Stimulated activated CD4-positive, alpha-beta T cell treated with anti-CD3 and anti-CD28 coated beads, Interleukin-2, amount 100 ng/mL, for 24 hours (primary cell): ENCODE measurements at places on chromosomes 11 and 22.

DNA sequence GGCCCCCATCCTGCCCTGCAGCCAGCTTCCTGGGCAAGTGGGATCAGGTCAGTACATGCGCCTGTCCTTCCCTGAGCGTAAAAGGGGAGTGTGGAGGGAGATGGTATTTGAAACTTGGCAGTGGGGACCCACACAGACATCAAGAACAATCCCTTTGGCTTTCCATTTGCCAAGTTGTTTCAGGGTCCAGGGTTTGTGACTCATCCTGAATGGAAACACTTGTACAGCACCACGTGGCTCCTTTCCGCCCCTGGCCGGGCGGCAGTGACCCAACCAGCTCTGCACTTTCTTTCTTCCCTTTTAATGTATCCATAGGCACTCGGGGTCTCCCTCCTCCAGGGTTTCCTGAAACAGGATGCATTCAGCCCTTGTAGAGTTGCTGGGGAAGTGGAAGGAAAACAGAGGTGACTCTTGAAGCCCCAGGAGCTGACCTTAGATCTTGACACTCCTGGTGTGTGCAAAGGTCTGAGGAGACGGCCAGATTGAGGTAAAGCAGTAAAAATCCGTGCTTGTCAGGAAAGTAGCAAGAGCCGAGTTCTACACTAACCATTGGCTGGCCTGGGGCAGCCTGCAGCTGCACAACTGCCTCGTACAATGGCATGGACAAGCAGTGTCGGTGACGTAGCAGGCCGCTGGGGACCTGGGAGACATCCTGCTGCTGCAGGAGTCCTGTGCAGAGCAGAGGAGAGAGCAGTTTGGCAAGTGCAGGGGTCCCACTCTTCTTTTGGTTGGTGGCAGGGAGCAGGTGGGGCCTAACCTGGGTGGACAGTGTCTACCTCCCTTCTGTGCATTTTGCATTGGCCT lies 189.8 kb downstream of the SNX19 start:
- DNase-seq, result no peak

DNA sequence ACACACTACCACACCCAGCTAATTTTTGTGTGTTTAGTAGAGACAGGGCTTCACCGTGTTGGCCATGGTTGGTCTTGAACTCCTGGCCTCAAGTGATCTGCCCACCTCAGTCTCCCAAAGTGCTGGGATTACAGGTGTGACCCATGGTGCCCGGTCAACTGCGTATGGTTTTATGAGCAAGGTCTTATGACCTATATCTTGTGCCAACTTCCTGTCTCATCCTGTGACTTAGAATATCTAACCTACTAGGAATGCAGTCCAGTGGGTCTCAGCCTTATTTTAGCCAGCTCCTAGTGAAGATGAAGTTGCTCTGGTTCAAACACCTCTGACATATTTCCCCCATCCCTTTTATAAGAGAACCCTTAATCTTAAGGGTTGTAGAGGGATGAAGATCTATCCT lies 66.1 kb upstream of the OR5AN1 start:
- no peak for DNase-seq

- DNase-seq, result no peak
These were observed 10.6 kb downstream of the ELF5 start for GRCh38 chr11:34502949-34503348.

DNA sequence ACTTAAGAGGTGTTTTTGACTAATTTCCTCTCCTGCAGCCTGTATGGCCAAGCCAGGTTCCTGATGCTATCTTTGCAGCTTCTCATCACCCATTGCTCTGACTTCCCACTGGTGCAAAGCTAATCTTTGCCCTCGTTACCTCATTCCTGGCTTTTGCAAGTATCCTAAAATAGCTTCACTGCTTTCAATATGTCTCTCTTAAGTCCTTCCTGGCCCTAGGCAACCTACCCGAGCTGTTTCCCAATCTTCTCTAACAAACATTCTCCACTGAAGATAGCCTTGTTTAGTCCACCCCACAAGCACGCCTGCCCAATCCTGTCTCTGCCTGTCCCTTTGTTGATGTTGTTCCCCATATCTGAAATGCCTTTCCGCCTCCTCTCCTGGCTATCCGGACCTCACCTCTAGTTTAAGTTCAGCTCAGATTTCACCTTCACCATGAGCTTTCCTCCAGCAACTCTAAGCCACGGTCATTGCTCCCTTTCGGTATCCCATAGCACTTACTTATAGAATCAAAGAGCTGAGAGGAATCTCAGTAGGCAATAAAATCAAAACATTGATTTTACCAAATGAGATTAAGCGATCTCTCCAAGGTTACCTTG lies 30.1 kb upstream of the CECR2 start:
- no peak for DNase-seq

GRCh38 chr11:71402878-71403277 lies 45.3 kb downstream of the DHCR7 start:
- no peak for DNase-seq

DNA sequence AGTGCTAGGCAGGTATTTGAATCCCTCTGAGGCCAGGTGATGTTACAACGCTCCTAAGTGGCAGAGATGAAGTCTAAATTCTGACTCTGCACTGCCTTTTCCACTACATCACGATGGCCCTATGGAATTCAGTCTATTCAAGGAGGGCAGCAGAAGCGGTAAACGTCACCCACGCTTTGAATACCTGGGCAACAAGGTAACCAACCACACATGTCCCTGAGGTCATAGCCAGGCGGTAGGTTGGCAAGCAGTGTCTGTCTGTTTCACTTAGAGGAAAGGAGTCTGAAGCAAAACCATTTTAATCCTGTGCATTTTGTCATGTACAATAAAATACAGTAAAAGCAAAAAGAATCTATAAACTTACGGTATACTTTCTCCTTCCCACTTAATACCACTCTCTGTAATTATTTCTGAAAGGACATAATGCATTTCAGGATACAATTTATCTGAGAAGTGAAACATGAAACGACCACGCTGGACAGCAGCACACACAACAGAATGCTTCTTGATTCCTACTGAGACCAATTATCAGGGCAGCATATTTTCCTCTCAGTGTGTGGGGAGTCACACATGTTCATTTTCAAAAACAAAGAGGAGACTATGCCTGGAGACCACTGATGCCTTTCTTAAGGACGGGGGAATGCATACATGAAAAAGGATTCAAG lies 51.3 kb downstream of the PRDM10 start:
- no peak for DNase-seq

GRCh38 chr11:85762226-85762625 lies 48.7 kb downstream of the SYTL2 start:
- no peak for DNase-seq

GRCh38 chr11:131662993-131663392 lies 292.6 kb downstream of the NTM start:
- DNase-seq, result no peak

GRCh38 chr11:121368364-121369240 lies 76.0 kb downstream of the SC5D start:
- DNase-seq, result no peak

DNA sequence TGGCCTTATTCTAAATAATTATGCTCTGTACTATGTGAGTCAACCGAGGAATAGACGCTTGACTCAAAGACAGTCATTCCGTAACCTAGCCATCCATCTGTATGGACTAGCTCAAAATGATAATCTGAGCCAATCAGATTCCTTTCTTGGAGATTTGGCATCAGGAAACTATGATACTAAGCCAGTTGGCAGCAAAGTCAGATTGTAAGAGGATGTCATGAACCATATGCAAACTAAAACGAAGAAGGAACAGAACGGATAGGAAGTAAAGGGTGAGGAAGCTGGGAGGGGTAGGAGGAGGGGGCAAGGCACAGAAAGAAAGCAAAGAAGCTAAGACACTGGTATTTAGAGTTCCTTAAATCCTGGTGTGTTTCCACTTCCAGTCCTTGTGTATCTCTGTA lies 10.7 kb upstream of the SESN3 start:
- no peak for DNase-seq

DNA sequence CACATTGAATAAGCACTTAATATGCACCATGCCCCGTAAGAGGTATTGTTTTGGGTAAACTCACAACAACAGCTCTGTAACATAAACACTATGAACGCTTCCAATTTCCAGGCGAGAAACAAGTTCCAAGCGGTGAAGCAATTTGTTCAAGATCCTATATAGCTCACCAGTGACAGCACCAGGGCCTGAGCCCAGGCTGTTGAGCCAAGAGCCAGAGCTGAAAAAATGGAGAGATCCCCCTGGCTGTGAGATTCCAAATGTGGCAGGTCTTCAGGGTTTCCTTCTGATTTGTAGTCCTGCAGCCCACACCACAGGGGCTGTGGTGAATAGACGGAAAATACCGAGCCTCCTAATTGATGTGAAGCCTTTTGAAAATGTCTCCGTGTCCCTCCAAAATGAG lies 268.0 kb upstream of the KIRREL3 start:
- no peak for DNase-seq

DNA sequence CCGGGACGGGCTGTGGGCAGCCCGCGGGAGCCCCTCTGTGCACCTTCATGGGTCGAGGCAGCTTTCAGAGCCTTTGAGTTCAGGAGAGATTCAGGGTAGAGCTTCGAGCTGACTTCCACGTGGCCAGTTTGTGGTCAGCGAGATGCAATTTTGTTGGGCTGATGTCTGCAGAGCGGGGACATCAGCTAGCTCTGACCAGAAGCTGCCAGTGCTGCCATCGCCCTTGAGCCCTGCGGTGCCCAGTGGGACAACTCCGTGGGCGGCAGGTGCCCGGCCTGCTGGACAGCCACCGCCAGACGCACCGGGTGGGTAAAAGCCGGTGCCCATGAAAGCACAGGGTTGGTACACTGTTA lies 719 bp downstream of the TALDO1 start:
- DNase-seq, result no peak

DNA sequence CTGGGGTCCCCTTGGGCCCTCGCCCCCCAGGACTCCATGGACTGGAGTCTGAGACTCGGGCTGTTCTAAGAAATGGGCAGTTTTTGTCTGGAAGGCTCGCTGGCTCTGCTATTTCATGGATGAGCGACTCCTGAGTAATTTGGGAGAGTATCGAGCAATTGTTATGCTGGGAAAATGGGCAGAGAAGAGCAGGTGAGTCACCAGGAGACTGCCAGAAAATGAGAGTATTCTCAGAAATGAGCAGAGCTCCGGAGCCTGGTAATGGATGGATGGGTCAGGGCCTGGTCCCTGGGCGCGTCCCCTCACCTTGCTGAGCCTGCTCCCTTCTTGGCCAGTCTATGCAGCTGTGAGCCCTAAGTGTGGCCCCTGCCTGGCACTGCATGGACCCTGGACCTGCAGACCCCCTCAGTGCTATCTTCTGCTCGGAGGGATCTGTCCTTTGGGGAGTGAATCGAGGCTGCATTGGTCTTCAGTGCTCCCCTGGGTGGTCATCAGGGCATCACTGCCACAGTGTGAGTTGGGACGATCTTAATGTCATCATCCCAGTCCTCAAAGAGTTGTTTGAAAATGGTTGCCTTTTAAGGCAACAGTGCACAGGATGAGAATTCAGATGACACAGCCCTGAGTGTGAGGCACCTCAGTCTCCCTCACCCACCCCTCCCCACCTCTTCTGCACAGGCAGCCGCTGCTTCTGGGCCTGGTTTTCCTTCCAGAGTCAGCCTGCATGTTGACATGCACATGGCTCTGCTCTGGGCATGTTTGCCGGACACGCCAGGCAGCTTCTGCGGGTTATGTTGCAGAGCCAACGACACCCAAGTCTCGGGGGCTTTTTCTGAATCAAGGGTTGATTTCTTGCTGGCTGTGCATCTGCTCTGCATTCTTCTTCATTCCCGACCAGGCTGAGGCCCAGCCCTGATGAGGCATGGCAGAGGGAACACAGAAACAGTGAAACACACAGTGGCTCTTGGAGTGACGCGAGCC lies 519.0 kb downstream of the TBC1D22A start:
- DNase-seq, result no peak

- no peak for DNase-seq
These were observed 19.4 kb downstream of the SNU13 start for GRCh38 chr22:41668971-41669911.
